NCI-H2081 treated with DMSO at 0.1 percent for 48 hours (cell line): ENCODE measurements at places on chromosomes 6 and 20.

DNA sequence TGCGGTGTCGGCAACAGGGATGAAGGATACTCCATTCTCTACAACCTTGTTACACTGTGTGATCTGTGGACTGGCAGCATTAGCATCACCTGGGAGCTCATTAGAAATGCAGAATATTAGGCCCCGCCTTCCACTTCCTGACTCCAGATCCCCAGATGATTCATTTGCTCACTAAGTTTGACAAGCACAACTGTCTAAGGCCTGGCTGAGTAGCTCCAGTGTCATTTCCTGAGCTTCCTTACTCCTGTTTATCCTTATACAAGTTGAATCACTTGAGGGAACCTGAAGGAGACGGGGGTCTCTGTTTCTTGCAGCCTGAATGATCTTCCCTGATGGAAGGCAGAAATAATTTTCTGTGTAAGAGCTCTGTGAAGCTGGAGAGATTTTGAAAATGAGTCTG lies 32.7 kb upstream of the PROKR2 start:
- DNase-seq = no peak

GRCh38 chr20:20034486-20034885 lies 17.3 kb downstream of the NAA20 start:
- DNase-seq = no peak

GRCh38 chr20:42957018-42957703 lies 232.5 kb downstream of the PTPRT start:
- DNase-seq = no peak

DNA sequence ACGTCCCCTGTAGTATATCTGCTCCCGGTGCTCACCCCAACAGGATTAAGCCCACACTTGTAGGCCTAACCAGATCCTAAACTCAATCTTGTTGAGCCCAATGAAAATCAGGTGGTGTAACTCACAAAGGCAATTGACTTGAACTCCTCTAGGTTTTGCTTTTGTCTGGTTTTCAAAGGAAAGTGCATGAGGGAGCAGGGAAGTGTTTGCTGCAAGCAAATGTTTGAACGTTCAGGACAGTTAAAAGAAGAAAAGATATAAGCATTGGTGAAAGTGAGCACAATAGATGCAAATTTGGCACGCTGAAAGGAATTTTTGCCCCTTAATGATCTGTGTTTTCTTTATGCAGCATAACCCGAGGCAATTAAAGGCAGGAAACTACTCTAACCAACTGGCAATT lies 212.6 kb downstream of the PLCB1 start:
- DNase-seq = no peak

DNA sequence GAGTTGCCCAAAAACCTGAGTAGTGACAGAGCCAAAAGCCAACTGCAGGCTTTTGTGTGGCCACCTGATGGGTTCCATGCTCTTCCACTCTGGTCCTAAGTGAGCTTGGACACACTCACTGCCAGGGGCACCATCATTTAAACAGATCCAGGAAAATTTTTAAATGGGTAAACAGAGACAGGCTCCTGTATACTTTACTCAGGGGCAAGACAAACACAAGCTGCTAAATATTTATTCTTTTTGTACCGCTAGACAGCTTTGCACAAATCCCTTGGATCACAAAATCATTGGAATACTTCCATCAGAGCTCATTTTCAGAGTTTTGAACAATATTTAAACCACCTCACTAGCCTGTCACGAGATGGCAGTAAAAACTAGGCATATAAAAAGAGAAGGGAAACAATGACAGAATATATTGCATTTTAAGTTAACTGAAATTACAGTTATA lies 31.4 kb downstream of the GCLC start:
- no peak for DNase-seq

DNA sequence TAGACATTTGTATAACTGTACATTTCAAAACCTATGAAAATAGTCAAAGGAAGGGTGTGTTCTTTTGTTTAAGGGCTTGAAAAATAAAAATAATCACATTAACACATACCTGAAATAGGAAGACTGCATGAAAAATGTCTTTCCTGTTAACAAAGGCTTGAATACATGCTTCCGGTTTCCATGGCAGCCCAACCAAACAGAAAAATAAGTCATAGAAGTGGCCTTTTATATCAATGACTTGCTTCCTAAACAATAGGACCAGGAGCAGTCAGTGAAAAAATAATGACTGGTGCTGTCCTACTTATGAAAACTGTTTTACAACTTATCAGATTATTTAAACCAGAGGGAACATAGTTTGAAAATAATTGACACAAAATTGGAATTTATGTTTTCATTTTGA lies 412.6 kb upstream of the PLCB4 start:
- no peak for DNase-seq

DNA sequence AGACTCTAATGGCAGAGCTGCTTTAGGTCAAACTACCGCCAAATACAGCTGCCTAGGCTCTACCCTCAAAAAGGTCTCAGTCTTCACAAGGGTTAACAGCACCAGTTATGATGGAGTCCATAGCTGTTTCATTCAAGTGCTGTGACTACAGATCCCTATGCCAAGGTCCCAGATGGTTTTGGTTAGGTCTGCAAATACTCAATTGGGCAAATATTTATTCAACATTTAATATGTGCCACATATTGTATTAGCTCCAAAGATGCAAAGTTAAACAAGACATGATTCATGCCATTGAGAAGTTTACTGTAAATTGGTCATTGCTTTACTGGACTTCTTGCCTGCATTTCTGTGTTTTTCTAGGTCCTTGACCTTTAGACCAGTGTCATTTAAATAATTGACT lies 55.8 kb upstream of the TFAP2D start:
- no peak for DNase-seq

DNA sequence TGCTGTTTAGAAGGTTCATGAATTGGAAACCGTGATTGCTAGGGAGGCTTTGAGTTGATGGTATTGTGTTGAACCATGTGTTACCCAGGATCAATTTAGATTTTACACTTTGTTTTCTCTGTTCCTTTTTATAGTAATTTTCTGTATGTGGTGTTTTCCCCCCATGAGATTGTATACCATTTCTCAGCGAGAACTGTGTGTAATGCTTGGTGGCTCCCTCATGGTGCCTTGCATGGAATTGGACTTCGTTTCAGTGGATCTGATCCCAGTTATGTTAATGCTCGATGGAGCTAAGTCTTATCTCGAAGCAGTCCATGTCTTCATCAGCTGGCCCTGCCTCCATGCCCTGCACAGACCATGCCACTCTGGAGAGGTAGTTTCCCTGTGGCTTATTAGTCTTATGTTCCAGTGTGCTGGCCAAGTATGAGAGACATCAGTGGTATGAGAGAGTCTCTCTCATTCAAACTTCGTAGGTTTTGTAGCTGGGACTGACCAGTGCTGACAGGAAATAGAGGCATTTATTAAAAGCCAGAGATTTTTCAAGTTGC lies 18.7 kb downstream of the PTPN1 start:
- DNase-seq = no peak

DNA sequence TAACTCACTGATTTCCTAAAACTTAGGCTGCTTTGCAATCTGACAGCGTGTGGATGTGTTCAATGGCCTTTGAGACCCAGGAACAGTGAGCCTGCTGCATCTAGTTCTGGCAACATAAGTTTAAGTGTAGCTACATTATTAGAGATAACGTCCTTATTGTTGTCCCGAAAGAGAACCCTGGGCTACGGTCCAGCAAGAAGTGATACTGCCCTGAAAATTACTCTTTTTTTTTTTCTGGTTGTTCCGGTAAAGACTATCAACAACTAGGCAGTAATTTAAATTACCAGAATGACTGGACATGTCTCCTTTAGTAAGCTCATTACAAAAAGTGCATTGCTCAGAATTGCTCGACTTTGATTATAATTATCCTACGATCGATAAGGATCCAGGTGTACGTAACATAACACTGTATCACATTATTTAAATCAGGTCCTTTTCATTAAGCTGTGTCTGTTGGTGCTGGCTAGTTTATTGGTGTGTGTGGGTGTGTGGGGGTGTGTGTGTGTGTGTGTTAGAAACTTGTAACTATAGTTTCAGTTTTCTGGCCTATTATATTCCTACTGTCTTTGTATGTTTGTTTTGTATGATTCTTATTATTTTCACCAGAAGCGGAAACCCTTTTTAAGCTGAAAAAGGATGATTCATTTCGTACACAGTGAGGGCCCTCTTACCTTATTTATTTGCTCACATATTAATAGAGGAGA lies 3.0 kb downstream of the TSHZ2 start:
- no peak for DNase-seq

DNA sequence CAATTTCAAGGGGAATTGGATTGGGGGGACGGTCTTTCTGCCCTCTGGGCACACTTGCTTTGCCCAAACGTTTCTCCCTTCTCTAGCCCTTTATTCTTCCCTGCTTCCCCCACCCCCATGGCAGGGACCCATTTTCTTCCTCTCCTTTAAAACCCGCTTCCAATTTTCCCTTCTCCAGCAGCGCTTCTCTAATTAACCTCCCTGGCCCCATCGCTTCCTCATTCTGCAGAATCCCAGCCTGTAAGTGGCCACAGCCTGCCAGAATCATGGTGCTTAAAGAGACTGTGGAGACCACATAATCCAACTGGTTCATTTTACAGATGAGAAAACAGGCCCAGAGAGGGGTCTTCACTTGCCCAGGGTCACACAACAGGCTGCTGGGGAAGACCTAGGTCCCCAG lies 61.4 kb downstream of the CPNE5 start:
- DNase-seq = no peak

DNA sequence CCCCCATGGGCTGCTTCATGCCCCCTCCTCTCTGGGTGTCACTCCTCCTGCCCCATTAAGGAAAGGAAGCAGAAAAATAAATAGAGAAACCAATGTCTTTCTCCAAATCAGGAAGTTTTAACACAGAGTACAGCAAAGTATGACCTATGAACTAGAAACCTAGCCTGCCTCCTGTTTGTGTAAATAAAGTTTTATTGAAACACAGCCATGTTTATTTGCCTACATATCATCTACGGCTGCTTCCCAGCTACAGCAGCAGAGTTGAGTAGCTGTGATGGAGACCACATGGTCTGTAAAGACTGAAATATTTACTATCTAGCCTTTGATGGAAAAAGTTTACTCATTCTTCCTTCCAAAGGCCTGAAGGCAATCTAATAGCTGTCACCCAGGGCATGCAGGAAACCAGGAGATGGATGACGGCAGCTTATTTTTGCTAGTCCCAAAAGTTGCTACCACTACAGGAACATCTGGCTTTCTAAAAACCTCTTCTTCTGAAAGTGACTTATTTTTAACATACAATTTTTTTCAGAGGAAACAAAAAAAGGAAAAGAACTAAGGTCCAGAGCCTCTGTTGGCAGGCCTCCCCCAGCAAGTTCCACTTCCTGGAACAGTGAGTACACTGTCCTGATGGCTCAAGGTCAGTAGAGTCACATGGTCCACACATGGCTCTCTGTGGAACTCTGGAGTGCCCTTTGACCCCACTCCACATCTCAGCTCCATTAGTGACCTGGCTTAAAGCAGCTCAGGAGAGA lies 287.8 kb downstream of the PTPRT start:
- no peak for DNase-seq

- no peak for DNase-seq
These were observed 165.7 kb downstream of the MTFR2 start for GRCh38 chr6:136084403-136084802.

- no peak for DNase-seq
These were observed 37.3 kb upstream of the TOP1 start for GRCh38 chr20:40991181-40991889.

DNA sequence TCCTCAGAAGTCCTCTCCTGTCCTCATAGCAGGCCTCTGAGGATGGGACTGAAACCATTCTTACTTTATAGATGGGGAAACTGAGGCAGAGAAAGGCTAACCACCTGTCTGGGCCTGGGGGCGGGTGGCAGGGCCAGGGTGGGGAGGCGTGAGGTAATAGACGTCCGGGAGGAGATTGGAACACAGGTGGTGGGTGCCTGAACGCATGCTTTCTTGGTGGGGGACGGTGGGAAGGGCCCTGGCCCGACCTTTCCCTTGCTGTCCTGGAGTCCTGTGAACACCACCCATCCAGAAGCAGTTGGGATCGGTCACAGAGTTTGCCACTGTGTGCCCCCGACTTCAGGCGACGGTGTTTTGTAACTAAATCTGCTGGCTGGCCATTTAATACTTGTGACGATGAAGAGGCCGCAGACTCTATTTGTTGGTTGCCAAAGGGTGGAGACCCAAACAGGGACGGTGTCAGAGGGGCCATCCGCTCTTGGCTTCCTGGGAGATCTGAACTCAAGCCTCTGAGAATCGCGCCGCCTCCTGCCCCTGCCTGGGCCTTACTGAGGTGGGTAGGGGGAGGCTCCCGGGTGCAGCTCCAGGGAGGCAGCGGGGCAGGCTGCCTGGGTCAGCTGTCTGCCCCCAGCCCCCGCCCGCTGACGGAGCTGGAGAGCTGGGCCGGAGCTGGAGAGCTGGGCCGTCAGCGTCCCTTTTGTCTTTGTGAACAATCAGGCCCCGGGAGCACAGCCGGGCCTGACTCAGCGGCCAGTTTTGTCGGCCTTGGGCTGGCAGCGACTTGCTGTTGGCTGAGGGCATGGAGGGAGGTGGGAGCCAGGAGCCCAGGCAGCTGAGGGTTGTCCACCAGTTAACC lies 4.1 kb downstream of the RBM38 start:
- no peak for DNase-seq
